ENCODE measurements at places on chromosomes 6 and 20.

- no peak for DNase-seq
Observed at GRCh38 chr6:36934901-36935300, 19.6 kb upstream of the PI16 start.

DNA sequence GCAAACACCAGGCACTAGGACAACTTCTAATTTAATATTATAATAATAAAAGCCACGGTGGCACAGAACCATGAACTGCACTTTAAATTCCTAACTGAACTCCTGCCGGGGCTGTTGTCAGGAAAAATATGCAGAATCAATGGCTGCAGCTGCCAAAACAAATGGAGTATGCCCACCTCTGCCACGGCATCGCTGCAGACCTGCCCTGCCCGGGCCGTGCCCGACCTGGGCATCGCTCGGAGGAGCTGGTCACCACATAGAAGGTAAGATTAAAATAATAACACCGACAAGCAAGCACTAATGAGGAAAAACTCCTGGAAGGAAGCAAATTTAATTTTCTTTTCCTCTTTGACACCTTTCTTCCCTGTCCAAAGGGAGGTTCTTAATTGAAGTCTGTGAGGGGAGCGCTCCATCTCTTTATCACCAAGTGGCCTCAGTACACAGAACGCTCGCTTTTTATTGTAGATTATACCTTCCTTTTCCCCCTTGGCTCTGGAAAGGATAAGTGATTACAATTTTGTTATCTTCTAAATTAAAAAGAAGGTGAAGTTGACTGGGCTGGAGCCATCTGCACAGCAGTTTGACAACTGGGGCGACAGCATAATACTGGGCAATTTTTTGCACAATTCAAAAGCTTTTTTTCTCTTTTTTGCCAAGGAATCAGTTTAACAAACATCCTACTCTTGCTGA is 351.3 kb downstream of the ZFAND3 start:
- DNase-seq, result peak; percentile 49

DNA sequence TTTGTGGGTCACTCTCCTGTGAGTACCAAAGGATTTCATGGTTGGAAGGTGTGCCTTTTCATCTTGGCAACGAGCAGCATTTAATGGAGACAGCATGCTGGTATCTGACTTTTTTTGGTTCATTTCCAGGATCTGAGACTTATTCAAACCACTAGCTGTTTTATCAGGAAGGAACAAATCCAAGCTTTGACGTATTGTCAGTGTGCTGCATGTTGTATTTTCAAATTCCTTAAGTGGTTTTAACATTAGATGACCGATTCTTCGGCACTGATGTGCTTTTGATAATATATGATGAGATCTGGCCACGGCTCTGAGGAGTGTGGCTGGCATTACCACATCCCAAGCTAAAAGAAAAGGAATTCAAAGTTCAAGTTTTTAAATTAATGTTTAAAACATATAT is 6.4 kb downstream of the RMND1 start:
- DNase-seq, result no peak

DNA sequence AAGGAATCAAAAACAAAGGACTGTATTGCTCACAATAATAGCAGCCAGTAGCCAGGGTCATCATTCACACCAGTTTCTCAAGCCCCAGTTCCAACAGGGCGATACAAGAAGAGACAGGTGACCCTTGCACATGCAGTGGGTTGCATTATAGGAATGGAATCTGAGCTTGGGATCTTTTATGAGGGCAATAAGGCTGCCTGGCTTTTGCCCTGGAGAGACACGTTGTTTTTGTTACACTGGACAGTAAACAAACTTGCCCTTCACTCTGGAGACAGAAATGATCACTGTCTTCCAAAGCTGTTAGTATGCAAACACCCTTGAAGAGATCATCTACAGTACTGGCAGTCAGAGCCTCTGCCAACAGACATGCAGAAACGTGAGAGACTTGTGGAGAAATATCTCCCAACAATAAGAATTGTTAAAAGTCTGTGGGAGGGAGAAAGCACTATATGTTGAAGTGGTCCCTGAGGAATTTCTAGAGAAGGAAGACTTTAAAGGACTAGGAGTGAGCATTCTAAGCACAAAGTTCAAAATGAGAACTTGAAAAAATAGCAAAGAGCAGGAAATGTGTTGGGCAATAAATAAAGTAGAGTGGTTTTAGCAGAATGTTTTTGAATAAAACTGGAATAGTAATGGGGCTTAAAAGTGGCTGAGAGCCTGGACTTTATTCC is 6.2 kb upstream of the COL12A1 start:
- DNase-seq, result no peak

GRCh38 chr6:111920578-111920977 is 47.3 kb upstream of the FYN start:
- no peak for DNase-seq

GRCh38 chr6:112296122-112296521 is 41.8 kb upstream of the LAMA4 start:
- DNase-seq, result no peak

- no peak for DNase-seq
Observed at GRCh38 chr6:147395158-147395557, 113.3 kb upstream of the SAMD5 start.

- no peak for DNase-seq
Observed at GRCh38 chr6:142669471-142670351, 275.3 kb downstream of the HIVEP2 start.

GRCh38 chr20:47019121-47019824 is 124.6 kb downstream of the EYA2 start:
- no peak for DNase-seq

DNA sequence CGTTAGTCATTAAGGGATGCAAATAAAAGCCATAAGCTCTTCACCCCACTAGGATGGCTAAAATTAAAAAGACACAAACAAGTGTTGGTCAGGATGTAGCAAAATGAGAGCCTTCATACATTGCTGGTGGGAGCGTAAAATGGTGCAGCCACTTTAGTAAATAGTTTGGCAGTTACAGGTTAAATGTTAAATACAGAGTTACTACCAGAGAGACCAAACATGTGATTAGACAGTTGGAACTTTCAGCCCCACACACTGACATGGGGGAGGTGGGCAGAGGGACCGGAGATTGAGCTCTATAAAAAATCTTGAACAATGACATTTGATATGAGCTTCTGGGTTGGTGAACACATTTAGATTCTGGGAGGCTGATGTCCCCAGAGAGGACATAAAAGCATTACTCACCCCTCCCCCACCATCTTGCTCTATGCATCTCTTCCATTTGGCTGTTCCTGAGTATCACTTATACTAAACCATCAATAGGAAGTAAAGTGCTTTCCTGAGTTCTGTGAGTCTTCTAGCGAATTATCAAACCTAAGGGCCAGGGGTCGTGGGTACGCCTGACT is 20.4 kb upstream of the ZNF318 start:
- DNase-seq, result no peak

GRCh38 chr6:105991561-105992314 is 94.4 kb upstream of the PRDM1 start:
- DNase-seq, result peak; percentile 41

- DNase-seq, result no peak
Observed at GRCh38 chr6:165744555-165745228, 81.7 kb upstream of the PDE10A start.

- DNase-seq, result no peak
Observed at GRCh38 chr20:23231561-23232218, 118.9 kb upstream of the NXT1 start.

GRCh38 chr6:89690944-89691324 is 52.4 kb upstream of the LYRM2 start:
- DNase-seq, result no peak

GRCh38 chr6:159693128-159693893 is at the start of gene SOD2:
Gene SOD2, minus strand, starts transcription at chr6:159693241. Its CDS starts 74 bp downstream, at chr6:159693167.
- DNase-seq, result peak; percentile 88

- no peak for DNase-seq
Observed at GRCh38 chr6:48973491-48973890, 489.6 kb downstream of the MMUT start.

DNA sequence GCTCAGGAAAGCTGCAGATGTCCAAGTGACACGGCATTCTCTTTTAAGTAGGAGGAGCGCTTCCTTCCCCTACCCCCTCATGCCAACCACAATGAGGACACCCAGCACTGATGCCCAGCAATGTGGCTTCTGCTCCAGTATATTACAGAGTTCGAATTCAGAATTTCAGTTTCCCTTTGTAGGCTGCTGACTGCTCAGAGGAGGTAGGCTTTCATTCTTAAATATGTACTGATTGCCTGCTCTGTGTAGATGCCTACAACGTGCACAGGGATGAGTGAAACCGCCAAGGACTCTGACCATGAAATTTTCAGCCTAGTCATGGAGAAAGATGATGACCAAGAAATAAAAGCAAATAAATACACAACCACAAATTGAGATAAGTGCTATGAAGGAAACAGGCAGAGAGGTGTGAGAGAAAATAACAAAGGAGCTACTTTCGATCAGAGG is 50.9 kb upstream of the TNFAIP3 start:
- DNase-seq, result no peak

DNA sequence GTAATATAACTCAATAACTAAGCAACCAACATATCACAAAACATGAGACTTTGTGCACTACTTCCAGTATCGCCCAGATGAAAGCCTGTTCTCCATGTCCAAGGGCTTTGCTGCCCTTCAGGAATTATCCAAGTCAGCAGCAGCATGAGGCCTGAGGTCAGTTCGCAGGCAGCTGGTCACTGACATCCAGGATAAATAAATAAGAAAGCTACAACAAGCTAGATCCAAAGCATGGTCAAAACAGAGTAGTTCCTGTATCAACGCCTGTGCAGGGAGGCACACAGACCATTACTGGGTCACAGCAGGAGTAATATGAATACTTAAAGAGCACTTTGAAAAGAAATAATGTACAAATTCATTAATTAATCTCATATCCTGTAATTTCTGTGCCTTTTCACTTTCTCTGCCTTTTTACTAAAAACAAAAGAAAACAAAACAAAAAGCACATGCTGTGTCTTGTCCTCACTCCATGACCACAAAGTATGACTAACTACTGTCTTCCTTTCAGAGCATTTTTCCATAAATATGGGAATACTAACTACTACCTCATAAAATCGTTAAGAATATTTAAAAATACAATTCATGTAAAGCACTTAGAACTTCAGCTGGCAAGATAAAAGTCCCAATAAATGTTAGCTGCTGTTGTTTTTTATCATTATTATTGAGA is 374.9 kb upstream of the IRAK1BP1 start:
- no peak for DNase-seq

DNA sequence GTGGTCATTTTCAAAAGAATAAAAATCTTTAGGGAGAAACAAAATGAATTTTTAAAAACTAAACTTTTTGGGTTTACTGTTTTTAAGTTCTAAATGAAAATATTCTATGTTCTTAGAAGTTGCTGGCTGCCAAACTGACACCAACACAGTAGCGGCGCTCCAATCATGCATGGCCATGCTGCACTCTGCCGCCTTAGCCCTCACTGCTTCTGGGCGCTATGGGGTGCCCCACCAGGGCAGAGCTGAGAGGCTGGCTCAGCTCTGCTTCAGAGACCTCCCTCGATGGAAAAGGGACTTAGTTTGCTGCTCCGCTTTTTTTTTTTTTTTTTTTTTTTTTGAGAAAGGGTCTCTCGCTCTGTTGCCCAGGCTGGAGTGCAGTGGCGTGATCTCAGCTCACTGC is 20.9 kb downstream of the EZR start:
- no peak for DNase-seq

DNA sequence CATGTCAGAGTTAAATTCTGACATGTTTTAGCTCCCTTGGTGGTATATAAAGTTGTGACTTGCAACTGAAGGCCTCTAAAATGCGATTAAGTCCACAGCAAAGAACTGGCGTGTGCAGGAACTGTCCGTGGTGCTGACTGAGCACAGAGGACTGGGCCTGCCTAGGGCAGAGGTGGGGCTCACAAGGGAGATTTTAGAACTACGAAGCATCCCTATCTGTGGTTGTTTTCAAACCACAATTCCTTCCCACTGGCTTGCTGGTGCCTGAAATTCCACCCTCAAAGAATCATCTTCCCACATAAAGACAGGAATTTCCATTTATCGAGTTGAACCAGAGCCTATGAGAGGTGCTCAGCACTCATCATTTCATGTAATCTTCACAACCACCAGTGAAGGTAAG is 30.1 kb downstream of the RIMS4 start:
- no peak for DNase-seq

GRCh38 chr6:906920-907319 is 214.0 kb upstream of the EXOC2 start:
- no peak for DNase-seq

DNA sequence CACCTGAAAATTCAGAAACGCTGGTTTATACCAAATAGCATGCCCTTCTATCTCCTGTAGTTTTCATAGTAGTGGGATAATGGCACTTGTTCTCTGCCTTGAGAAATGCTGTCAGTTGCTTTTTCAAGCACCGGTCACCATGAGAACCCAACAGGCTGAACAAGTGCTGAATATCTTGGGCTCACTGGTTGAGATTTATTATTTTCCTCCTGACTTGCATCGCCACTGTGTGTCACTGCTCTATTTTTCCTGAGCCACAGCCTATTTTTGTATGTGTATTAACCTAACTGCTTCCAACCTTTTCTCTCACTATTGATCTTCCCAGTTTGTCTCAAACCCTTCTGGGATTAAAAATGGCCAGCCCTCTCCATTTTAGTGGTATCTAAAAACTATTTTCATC is 71.9 kb downstream of the OPN5 start:
- DNase-seq, result no peak

DNA sequence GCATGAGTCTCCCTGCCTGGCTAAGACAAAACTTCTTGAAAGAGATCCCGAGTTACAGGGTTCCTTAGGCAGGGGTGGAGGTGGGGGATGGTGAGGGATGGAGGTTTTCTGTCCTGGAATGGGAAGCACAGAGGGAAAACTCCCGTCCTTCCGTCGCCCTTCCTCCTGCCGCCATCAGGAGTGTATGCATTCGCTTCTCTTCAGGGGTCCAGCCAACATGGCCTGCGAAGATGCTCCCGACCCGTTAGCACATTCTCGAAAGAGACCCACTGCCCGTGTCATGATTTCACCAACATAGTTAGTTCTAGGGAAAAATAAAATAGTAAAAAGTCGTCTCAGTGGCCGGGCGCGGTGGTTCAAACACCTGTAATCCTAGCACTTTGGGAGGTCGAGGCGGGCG is 37.1 kb downstream of the KIF25 start:
- no peak for DNase-seq

- no peak for DNase-seq
Observed at GRCh38 chr6:15897063-15897876, 231.6 kb upstream of the MYLIP start.

All from NCI-H345 (cell line).